ENCODE measurements at places on chromosomes 2 and 18.

DNA sequence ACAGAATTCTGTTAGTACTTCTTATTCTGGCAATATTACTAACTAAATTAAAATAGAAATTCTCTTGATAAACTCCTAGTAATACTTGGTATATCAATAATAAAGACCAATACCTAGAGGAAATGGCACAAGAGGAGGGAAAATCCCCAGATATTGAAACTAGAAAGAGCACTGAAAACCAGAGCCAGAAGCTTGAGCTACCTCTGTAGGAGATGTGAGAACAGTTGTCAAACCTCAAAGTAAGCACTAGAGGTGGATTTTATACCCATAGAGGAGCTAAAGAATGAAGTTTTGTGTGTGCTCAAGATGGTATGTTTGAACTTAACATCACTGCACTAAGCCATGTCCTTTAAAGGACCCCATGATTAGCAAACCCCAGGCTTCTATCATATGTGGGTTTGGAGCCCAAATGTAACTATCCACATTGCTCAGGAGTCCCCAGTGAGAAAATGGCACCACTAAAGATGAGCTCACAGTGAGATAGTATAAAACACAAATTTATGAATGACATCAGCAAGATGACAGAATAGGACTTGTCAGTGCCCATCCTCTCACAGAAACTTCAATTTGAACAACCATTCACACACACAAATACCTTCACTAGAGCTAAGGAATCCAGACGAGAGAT is 122.1 kb downstream of the PKP4 start:
- DNase-seq = no peak

DNA sequence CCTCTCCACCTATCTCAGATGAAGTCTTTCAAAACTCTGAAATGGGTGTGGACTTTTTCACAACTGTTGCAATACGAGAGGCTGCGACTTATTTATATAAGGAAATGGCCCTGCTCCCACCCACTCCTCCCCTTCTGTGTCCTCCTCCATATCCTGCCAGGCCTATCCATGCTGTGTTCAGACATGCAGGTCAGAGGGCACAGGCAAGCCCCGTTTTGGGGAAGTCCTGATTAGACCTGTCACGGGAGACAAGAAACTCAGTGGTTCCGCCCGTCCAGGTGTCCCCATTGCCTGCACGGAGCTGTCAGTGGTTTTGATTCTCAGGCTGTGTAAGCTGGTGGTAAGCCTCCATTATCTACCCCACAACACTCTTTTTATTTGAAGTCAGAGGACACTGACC is 99.6 kb upstream of the MGAT5 start:
- no peak for DNase-seq

- DNase-seq = no peak
Observed at GRCh38 chr2:1995987-1996386, 251.7 kb upstream of the PXDN start.

DNA sequence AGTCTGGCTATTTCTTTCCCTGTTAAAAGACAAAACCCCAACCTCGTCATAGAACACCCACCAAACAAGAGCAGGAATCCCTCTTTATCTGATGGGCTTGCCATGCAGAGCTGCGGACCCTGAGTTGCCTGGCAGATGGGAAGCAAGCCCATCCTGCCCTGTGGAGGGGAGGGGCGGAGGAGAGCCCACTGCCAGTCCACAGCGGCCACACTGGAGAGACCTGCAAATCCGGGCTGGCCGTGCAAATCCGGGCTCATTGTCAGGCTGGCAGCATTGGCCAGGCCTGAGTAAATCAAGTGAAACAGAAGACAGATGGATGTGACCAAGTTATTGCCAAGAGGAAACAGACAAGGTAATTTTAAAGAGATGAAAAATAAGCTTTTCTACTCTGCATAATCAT is 22.0 kb downstream of the MYL12B start:
- DNase-seq = no peak

DNA sequence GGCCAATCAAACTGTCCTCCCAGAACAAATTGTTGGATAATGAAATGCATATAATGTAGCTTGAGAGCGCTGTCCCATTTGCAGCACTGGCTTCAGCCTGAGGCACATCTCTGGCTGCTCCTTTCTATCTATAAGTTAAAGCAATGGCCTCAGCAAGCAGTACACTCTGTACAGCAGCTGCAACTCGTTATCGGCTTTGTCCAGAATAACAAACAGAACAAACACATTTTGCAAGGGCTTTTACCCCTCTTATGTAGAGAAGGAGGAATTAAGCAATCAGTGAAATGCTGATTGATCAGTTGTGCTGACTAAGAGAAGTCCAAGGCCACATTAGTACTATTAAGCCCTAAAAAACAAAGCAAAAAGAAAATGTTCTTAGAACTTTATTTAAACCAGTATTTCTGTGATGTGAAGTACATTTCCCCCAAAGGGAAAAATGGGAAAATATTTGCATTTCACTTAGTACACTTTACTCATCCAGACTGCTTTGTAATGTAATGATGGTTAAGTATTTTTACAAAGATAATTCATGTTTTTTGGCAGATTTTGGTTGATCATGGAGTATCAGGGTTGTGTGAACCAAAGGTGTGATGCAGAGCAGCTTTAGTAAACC is 15.0 kb upstream of the CPS1 start:
- DNase-seq = no peak

GRCh38 chr2:230411570-230412370 is 4.2 kb upstream of the SP100 start:
- DNase-seq = no peak

DNA sequence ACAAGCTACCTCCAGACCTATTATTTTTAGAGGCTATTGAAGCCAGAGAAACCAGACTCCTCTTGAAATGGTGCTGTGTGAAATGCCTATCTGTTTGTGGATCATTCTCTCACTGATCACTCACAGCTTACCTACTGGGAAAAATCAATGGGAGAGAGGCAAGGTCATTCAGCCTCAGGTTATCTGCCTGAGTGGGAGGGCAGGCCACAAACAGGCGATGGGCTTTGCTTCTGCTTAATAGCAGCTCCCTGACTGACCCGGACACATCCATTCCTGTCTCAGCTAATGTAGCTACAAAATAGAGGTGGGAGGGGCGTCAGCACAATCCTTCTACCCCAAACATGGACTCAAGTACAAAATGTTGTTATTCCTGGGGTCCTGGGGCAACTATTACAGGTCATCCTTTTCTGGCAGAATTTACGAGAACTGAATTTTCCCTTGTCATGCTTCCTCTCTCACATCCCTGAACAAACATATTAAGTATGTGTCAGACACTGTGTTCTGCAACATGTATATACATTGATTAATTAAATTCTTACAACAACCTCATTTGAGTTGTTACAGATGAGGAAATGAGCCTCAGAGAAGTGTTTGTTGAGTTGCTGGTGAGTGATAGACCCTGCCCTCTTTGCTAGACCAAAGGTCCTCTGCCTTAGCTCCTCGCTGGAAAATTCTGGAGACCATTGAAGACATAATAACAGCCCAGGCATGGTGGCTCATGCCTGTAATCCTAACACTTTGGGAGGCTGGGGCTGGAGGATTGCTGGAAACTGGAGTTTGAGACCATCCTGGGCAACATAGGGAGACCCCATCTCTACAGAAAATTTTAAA is 60.5 kb downstream of the CDK15 start:
- DNase-seq = no peak

DNA sequence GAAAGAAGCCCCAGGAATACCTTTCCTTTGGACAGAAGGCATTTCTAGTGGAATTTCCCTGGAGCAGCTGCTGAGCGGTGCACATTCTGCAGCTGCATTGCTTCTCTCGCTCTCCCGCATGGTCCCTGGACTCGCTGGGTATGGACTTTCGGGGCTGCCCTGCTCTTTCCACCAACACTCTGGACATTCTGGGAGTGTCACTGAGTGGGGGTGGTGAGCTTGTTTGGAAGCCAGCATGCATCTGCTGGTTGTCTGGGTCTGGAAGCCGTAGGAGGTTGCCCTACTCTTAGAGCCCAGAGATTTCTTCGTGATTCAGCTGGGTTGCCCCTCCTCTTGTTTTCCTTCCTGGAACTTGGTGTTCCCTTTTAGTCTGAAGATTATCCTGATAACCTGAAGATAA is 52.6 kb downstream of the TWIST2 start:
- DNase-seq = no peak

DNA sequence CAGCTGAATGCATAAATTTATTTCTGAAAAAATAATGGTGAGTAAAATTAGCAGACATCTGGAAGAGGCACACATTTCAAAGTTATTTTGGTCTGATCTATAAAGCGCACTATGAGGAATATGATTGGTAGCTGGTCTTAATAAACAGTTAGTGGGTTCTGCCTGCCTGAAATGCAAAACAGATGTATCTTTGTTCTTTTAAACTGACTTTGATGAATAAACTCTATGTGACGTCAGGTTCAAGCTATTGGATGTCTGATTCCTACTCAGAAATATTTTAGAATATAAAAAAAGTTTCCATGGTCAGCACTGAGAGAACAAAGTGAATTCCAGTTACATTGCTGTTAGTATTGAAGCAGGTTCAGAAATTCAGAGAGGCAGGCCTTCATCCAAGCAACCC is 136.4 kb downstream of the TPGS2 start:
- DNase-seq = no peak

DNA sequence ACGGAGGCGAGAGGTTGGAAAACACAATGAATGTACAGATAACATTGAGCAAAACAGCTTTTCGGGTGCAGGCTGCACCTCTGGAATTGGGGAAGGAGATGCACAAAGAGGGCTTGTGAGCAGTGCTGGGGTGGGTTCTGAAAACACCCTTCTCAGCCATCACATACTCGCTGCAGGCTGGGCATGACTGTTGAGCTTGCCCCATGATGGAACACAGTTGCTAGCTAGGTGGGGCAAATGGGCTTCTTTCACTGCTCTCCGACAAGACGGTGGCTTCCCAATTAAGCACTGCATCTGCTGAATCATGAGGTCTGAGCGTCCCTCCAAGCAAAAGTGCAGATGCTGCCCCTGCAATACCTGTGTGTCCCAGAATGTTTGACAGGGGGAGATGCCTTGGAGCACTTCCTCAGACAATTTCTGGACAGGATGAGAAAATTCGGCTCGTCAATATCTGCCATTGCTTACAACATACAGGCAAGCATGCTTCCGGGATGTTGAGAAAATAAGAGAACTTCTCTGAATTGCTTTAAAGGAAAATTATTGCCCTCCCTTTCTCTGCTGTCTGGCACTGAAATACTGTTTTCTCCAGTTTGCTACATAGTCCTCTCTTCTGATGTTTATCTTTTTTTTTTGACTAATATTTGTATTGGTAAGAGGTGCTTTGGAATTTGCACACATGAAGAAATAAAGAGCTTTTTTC is 77.3 kb upstream of the SH3BP4 start:
- DNase-seq = no peak

DNA sequence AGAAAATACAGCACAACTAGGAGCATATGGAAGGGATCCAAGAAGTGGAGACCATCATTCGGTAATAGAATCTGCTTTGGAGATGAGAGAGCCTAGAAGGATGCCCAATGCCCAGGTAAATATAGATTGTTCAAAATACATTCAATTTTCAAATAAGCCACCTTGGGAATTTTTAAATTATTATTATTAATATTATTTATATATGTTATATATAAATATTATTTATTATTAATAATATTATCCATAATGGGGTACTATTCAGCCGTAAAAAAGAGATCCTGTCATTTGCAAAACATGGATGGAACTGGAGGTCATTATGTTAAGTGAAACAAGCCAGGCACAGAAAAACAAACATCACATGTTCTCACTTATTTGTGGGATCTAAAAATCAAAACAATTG is 127.8 kb upstream of the NDUFV2 start:
- no peak for DNase-seq

DNA sequence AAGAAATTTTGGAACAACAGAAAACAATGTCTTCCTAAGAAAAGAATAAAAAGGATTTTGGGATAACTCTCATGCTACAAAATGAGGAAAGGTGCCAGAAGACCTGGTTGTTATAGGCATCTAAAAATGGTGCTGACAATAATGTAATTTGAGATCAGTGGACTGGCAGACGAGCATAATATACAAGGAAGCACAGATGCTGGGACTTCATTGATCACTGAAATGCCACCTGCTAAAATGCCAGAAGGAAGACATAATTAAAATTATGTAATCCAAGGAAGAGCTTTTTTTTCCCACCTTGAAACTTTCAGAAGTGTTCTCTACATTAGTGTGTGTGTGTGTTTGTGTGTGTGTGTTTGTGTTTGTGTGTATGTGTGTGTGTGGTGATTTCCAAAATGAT is 535.9 kb downstream of the XIRP2 start:
- no peak for DNase-seq

DNA sequence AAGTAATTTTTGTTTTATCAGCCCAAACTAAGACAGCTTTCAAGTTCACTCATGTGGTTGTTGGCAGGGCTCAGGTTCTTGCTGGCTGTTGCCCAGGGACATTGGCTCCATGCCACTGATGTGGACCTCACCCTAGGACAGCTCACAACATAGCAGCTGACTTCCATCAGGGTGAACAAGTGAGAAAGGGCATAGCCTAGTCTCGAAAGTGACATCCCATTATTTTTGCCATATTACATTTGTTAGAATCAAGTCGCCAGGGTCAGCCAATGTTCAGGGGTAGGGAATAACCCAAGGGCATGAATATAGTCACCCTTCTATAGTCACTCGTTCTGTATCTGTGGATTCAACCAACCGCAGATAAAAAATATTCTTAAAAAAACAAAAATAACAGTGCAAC is 10.7 kb upstream of the CWC22 start:
- no peak for DNase-seq

GRCh38 chr2:78553866-78554647 is 471.4 kb upstream of the REG3G start:
- DNase-seq = no peak

DNA sequence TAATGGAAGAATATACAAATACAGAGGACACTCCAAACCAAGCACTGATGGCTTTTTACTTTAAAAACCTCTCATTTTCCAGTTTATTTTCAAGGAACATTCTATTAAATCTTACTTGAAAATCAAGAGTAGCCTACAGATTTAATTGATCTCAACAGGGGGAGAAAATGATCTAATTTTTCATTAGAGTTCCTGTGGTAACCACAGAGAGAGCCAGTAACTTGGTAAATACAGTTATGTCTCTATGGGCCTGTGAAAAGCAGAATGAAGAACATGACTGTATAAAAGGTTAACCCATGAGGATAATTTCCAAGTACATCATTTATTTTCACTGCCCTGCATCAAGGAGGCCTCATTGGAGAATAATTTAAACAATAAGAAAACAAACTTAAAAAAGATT is 39.8 kb upstream of the ITPRID2 start:
- no peak for DNase-seq

DNA sequence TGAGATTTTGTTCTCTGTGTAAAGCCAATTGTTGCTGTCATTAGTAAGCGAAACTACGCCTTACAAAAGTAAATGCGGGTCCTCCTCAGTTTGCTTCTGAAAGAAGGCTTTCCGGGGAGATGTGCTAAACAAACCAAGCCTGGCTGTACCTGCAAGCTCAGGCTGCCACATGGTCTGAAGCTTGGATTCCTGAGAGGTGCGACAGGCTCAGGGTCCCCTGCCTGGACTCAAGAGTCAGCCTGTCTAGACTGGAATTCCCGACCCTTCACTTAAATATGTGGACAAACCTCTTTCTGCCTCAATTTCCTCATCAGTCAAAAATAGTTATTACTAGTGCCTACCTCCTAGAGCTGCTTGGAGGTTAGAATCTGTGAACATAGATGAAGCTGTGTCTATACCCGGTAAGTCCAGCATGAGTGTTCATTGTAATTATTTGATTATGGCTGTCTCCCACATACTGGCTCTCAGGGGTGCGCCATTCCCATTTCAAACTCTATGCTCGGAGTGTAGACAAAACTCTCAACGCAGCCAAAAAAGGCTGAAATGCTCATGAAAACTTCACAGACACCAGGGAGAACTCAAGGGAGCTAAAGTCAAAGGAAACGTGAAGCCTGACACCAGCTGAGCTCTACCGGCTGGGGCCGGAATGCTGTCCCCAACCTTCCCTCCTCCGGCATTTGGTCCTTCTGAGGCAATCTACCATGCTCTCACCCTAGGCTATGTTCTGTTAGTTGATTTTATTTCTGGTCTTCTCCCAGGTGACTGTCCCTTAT is 31.4 kb downstream of the SOWAHC start:
- DNase-seq = no peak

Measured in activated CD8-positive, alpha-beta memory T cell treated with anti-CD3 and anti-CD28 coated beads for 4 hours (primary cell).